MCF 10A (cell line): ENCODE measurements at places on chromosomes 11 and 22. TPM values are rescaled to one million over a fixed set of nuclear protein-coding genes. Genes with fewer than 3 reads are reported as not detected.

- DNase-seq = peak; percentile 42
These were observed 6.8 kb downstream of the CFL1 start for GRCh38 chr11:65851083-65851579.

DNA sequence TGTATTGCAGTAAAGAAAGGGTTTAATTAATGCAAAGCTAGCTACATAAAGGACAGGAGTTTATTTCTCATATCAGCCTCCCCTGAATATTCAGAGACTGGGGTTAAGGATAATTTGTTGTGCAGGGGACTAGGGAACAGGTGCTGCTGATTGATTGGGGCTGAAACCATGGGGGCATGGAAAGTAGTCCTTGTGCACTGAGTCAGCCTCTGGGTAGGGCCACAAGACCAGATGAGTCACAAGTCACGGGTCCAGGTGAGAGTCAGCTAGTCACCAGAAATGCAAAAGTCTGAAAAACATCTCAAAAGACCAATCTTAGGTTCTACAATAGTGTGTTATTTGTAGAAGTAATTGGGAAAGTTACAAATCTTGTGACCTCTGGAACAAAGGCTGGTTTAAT is 32.9 kb upstream of the SYT13 start:
- peak; percentile 16 for DNase-seq

GRCh38 chr22:16958475-16958874 is 49.5 kb downstream of the GAB4 start:
- DNase-seq = no peak

DNA sequence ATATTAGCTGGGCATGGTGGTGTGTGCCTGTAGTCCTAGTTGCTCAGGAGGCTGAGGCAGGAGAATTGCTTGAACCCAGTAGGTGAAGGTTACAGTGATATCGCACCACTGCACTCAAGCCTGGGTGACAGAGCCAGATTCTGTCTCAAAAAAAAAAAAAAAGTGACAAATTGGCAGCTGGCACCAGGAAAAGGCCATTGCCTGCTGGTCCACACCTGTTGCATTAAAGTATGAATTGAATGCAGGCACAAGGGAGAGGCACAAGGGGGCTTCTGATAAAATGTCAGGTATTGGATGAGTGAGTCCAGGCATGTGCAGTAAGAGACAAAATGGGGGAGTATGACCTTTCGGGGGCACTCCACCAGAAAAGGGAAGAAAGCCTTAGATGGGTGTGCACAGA is 28.2 kb downstream of the ZNF70 start:
- no peak for DNase-seq

GRCh38 chr11:73416786-73417185 is 40.6 kb downstream of the RELT start:
- DNase-seq = no peak

DNA sequence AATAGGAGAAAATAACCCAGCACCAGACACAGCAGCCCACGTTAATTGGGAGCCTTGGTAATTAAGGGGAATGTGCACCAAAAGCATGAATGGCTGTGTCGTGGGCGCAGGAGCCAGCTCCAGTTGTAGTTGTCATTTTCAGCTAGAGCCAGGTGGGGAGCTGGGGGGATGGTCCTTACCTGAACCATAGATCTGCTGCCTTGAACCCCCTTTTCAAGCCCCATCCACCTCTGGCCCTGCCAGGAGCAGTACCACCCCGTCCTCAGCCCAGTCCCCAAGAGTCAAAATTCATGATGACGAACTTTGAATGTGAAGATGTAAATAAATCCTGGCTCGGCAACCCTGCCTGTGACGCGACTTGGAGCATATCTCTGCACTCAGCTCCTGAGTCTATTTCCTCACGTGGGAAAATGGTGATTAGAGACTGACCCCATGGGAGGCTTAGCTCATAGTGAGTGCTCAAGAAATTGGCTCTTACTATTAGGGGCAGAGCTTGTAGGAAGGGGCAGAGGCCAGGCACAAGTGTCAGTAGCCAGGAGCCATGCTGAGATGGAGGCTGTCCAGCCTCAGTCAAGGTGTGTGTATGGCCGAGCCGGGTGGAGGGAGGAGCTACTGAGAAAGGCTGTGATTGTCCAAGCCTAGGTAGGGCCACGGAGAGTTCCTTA is 794 bp upstream of the FXYD6 start:
- no peak for DNase-seq

- DNase-seq = no peak
These were observed 14.5 kb downstream of the PCSK7 start for GRCh38 chr11:117217141-117218084.

- no peak for DNase-seq
These were observed 108.4 kb upstream of the CSNK2A3 start for GRCh38 chr11:11461473-11461872.

- no peak for DNase-seq
These were observed 11.4 kb downstream of the EHF start for GRCh38 chr11:34632105-34632791.

GRCh38 chr22:23067691-23068090 is 2.6 kb upstream of the GNAZ start:
- DNase-seq = no peak

GRCh38 chr11:31030138-31030792 is 339.3 kb downstream of the DCDC1 start:
- no peak for DNase-seq

GRCh38 chr11:77435972-77436371 is 37.9 kb downstream of the PAK1 start:
- DNase-seq = no peak

DNA sequence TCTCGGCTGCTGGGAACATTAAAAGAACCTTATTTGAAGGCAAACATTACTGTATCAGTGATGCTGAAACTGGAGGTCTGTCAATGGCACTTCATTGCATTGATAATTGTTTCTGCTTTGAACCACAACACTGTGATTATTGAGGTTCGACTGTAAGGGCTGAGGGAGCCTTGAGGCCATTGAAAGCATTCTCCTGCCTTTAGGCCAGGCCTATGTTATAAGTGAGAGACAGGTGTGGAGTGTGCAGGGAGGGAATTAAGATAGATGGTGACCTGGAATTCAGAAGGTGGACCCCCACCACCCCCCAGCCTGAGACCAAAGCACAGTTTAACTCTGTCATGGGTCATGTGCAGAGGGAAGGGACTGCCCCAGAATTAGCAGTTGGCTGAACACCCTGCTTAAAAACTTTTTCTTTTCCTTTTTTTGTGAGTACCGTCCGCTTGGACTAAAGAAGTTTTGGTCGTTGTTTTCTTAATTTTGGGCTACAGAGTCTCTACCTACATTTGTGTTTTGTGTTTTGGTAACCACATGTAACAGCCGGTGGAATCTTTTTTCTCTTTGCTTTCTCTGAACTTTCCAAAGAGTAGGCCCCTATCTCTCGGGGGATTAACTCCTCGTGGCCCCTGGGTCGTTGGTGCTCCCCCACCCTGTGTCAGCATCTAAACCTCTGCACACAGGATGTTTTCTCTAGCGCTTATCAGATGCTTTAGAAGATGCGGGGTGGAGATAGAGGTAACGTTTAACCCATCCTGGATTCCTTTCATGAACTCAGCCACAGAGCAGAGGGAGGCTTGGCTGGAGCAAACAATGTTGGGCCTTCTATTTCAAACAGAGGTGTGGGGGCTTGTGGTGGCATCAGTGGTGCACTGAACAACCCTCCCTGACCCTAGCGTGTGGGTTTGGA is 43.7 kb downstream of the ZBTB16 start:
- no peak for DNase-seq

DNA sequence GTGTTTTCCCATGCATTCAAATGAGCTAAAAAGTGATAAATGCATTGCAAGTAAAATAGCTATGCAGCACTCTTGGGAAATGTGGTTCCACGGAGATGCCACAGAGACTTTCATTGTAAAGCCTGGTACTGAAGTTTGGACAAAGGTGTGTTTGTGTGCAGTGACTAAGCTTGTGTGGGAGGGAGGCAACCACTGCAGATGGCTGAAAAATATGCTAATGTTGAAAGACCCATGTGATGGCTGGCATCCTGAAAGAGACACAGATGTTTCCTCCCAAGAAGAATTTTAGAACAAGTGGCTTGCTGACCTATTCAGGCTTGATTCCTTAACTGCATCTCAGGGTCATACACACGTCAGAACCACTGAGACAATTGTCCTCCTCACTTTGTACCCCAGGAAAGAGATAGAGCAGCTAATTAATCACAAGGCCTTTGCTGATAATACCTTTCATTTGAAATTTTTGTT is 73.8 kb downstream of the FAM76B start:
- peak; percentile 23 for DNase-seq

DNA sequence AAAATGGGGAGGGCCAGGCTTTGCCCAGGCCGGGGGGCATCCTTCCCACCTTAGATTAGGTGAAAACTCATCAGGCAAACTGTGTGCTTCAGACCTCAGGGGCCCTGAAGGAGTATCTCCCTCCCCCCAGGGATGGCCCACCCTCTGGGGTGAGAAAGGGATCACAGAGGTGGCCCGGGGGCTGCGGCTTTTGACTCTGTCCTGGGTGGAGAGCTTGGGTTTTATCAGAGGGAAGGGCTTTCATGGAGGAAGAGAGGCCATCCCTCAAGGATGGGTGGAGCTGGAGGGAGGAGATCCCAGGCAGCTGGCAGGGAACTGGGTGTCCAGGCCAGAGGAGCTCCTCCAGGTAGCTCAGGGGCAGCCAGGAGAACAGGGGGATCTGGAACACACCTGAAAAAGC is 3.1 kb upstream of the PPP2R5B start:
- no peak for DNase-seq

DNA sequence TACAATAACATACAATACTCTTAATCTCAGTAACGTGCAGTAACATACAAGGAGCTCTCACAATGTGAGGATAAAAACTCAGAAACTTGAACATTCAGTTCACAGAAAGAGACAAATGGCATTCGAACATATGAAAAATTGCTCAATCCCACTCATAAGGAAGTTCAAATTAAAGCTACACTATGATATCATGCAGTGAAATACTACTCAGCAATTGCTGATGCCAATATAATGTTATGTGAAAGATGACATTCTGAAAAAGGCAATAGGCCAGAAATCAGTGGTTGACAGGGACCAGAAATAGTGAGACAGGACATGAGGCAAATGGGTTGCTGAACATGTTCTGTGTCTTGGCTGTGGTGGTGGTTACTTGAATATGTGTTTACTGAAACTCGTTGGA is 33.7 kb upstream of the PITPNB start:
- no peak for DNase-seq

STK33 gene
- total RNA-seq = 0.20 and 0.58 TPM in 2 replicates

GSTT2B gene
- total RNA-seq = 15.6 and 22.7 TPM in 2 replicates

EIF3F gene
- total RNA-seq = 255 and 309 TPM in 2 replicates

CD248 gene
- total RNA-seq = not detected in 2 replicates

ISX gene
- total RNA-seq = not detected in 2 replicates

CHRDL2 gene
- not detected in 2 replicates for total RNA-seq

IGLL5 gene
- total RNA-seq = not detected in 2 replicates

NAALAD2 gene
- not detected in 2 replicates for total RNA-seq

MYO7A gene
- total RNA-seq = 0.26 and 0.27 TPM in 2 replicates

TEX54 gene
- not detected in 2 replicates for total RNA-seq
